Activated naive CD8-positive, alpha-beta T cell treated with anti-CD3 and anti-CD28 coated beads for 36 hours (primary cell): ENCODE measurements at places on chromosomes 5 and 9. TPM values are rescaled to one million over a fixed set of nuclear protein-coding genes. Genes with fewer than 3 reads are reported as not detected.
A peak's percentile ranks its signal among the peaks of the same experiment; 100 is the strongest.

DNA sequence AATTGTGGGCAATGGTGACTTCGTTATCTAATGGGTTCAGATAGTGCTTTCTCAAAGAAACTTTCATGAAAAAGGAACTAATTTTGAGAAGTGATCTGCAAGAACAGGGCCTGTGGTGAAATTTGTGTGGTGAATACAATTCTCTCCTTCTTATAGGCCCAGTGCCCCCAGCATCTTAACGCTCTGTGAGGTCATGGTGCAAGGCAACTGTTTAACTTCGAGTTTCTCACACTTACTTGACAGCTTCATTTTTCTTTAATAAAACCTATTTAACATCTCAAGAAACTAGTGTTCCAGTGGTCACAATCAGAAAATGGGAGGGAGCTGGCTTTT is 69.2 kb downstream of the FAM114A2 start:
- peaks cover 4% of the 10 kb centered on the region for H3K27me3 ChIP-seq
- no peak for DNase-seq
- H3K36me3 ChIP-seq: no peaks in the 10 kb centered on the region
- no peak overlapping the region for H3K27ac ChIP-seq
- H3K4me1 ChIP-seq: no peaks in the 10 kb centered on the region
- H3K4me3 ChIP-seq: no peak overlapping the region

ALDH1A1 gene
- total RNA-seq: not detected

DNA sequence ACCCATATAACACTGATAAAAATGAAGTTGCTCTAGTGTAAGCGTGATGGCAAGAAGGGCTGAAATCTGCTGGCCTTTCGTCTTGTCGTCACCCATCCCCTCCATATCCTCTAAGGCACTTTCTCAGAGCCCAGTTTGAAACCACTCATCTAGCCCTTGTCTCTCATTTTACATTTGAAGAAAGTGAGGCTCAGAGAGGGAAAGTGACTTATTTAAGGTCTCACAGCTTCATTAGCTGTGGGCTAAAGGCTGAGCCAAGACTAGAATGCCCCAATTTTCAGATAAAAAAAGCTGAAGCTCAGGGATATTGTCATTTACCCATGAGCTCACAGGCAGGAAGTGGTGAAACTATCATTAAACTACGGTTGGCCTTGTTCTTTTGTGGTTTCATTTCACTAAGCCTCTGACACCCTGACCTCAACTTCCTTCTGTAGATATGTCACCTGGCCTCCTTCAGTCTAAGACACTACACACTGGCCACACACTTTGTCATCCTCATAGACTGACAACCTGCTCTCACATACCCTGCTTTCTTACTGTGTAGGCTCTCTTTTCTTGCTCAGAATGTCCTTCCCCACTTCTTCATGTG is 176.7 kb upstream of the DMAC1 start:
- H3K4me3 ChIP-seq: peak overlapping the region; percentile 40
- H3K27ac ChIP-seq: peak overlapping the region; percentile 92
- peak; percentile 45 for DNase-seq
- peaks cover 7% of the 10 kb centered on the region for H3K36me3 ChIP-seq
- H3K27me3 ChIP-seq: no peaks in the 10 kb centered on the region
- H3K4me1 ChIP-seq: peaks cover 69% of the 10 kb centered on the region

GRCh38 chr5:140348104-140348503 is 1.7 kb upstream of the HBEGF start:
- no peak for DNase-seq
- no peak overlapping the region for H3K27ac ChIP-seq
- peaks cover 32% of the 10 kb centered on the region for H3K4me1 ChIP-seq
- H3K4me3 ChIP-seq: no peak overlapping the region
- H3K27me3 ChIP-seq: peaks cover 43% of the 10 kb centered on the region

- H3K27me3 ChIP-seq: no peaks in the 10 kb centered on the region
- H3K27ac ChIP-seq: no peak overlapping the region
- H3K4me1 ChIP-seq: no peaks in the 10 kb centered on the region
- no peak overlapping the region for H3K4me3 ChIP-seq
Measured at GRCh38 chr5:22567983-22568382, 285.2 kb downstream of the CDH12 start.

DNA sequence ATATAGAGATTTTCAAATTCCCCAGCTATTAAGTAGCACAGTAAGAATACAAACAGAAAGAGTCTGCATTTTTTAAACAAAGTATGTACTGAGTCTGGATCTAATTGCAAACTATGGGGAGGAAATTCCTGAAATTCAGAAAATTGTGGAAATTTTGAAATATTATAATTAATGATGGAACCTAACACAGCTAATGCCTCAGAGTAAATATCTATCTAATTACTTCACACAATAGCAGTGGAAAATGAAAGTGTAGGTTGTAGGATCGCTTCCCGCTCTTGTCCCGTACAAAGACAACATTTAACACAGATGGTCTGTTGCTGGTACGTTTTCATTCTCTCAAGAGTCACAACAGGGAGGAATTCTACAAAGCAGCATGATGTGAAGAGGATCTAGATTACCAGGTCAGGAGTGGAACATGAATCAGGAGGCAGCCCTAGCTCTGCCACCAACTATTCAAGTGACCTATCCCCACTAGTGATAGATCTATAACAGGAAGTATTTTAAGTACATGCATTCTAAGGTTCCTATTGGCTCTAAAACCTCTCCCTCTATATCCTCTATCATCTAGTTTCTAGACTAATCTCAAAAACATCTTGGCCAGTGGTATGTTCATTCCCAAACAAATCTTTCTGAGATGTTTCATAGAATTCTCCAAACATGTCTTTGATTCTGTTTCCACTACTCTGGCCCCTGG is 58.9 kb upstream of the GRAMD2B start:
- no peak for DNase-seq
- no peaks in the 10 kb centered on the region for H3K27me3 ChIP-seq
- no peaks in the 10 kb centered on the region for H3K36me3 ChIP-seq
- H3K4me1 ChIP-seq: peaks cover 3% of the 10 kb centered on the region
- no peak overlapping the region for H3K4me3 ChIP-seq
- H3K27ac ChIP-seq: no peak overlapping the region

- H3K4me3 ChIP-seq: no peak overlapping the region
- no peak for DNase-seq
- peaks cover 5% of the 10 kb centered on the region for H3K4me1 ChIP-seq
- H3K27ac ChIP-seq: no peak overlapping the region
- no peaks in the 10 kb centered on the region for H3K27me3 ChIP-seq
Measured at GRCh38 chr5:84602371-84602771, 217.7 kb upstream of the EDIL3 start.

- H3K4me3 ChIP-seq: no peak overlapping the region
- H3K4me1 ChIP-seq: no peaks in the 10 kb centered on the region
- H3K36me3 ChIP-seq: no peaks in the 10 kb centered on the region
- H3K27me3 ChIP-seq: peaks cover 13% of the 10 kb centered on the region
- H3K27ac ChIP-seq: no peak overlapping the region
- no peak for DNase-seq
Measured at GRCh38 chr5:59261969-59262368, 631.6 kb downstream of the PDE4D start.

GRCh38 chr9:28329323-28329722 is 756.0 kb upstream of the C9orf72 start:
- H3K27me3 ChIP-seq: no peaks in the 10 kb centered on the region
- H3K27ac ChIP-seq: no peak overlapping the region
- no peak overlapping the region for H3K4me3 ChIP-seq
- no peaks in the 10 kb centered on the region for H3K36me3 ChIP-seq

- peaks cover 4% of the 10 kb centered on the region for H3K36me3 ChIP-seq
- H3K4me1 ChIP-seq: peaks cover 40% of the 10 kb centered on the region
- H3K27ac ChIP-seq: no peak overlapping the region
- DNase-seq: no peak
- peak overlapping the region; percentile 88 for H3K4me3 ChIP-seq
Measured at GRCh38 chr5:151253605-151253950, 593 bp downstream of the GM2A start.

CHSY3 gene
- total RNA-seq: not detected

GRCh38 chr9:125538092-125538473 is 168.9 kb downstream of the MAPKAP1 start:
- no peak overlapping the region for H3K27ac ChIP-seq
- peaks cover 12% of the 10 kb centered on the region for H3K36me3 ChIP-seq
- H3K4me3 ChIP-seq: no peak overlapping the region
- no peaks in the 10 kb centered on the region for H3K27me3 ChIP-seq

DNA sequence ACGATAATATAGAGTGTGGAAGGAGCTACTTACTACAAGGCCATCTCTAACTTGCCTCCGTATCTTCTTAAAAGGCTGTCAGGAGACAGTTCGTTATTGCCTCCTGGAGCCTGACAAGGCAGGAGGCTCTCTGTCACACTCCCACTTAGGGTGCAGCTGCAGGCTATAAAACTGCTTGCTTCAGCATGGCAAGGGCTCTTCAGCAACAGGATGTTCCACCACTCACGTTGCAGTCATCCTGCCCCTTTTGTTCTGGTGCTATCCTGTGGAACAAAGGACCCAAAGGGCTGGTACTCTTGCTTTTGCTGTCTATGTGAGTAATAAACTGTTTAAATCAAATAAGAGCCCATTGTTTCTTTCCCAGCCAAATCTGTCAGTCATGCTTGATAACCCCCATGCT is 508.9 kb downstream of the NTRK2 start:
- H3K4me3 ChIP-seq: no peak overlapping the region
- H3K36me3 ChIP-seq: no peaks in the 10 kb centered on the region
- peaks cover 14% of the 10 kb centered on the region for H3K27me3 ChIP-seq
- no peak overlapping the region for H3K27ac ChIP-seq

- no peak overlapping the region for H3K4me3 ChIP-seq
- no peak for DNase-seq
- H3K4me1 ChIP-seq: no peaks in the 10 kb centered on the region
- H3K36me3 ChIP-seq: no peaks in the 10 kb centered on the region
- no peaks in the 10 kb centered on the region for H3K27me3 ChIP-seq
Measured at GRCh38 chr5:167290478-167290877, 1001.0 kb upstream of the WWC1 start.

DNA sequence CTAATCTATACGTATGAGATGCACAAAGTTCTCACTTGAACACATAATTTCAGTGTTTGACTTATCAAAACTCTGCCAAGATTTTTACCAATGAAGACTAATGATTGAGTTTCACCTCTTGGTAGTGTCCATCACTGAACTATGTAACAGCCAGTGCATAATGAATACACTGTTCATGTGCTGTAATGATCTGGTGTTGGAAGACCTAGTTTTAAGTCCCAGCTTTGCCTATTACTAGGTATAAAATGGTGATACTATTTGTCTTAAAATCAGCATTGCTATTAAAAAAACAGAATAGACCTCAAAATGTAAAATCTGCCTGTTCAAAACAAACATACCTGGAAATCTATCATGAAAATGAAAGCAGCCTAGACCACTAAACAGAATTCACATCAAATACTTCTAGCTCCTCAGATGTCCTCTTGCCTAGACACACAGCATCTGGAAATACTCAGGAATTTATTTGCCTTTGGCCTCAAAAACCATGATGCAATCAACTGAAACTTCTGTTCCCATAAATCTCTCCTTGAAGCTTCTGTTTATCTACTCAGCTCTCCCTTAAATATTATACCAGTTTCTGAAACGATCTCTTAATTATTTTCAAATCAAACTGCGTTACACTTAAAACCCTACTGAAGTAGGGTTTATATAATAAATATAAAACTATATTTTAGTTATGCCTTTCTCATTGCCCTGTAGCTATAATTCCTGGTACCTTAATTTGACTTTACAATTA is 38.1 kb downstream of the MRPS27 start:
- peaks cover 40% of the 10 kb centered on the region for H3K36me3 ChIP-seq
- H3K27me3 ChIP-seq: no peaks in the 10 kb centered on the region
- no peak overlapping the region for H3K4me3 ChIP-seq
- DNase-seq: no peak
- H3K27ac ChIP-seq: no peak overlapping the region

- no peak overlapping the region for H3K4me3 ChIP-seq
- no peak for DNase-seq
- H3K27me3 ChIP-seq: no peaks in the 10 kb centered on the region
- no peak overlapping the region for H3K27ac ChIP-seq
Measured at GRCh38 chr5:107997338-107997980, 326.7 kb upstream of the EFNA5 start.

GRCh38 chr5:168734620-168735300 is 155.6 kb upstream of the PANK3 start:
- H3K27ac ChIP-seq: no peak overlapping the region
- no peaks in the 10 kb centered on the region for H3K36me3 ChIP-seq

PCDHB2 gene
- not detected for total RNA-seq

AHRR gene
- total RNA-seq: 26.6 TPM

HSPB3 gene
- not detected for total RNA-seq

PGGT1B gene
- 47.9 TPM for total RNA-seq

TAL2 gene
- total RNA-seq: not detected

- H3K4me3 ChIP-seq: no peak overlapping the region
- H3K27me3 ChIP-seq: no peaks in the 10 kb centered on the region
- no peak for DNase-seq
- no peak overlapping the region for H3K27ac ChIP-seq
- H3K36me3 ChIP-seq: peaks cover 3% of the 10 kb centered on the region
- peaks cover 10% of the 10 kb centered on the region for H3K4me1 ChIP-seq
Measured at GRCh38 chr9:85858056-85858750, 82.7 kb upstream of the NAA35 start.

DNA sequence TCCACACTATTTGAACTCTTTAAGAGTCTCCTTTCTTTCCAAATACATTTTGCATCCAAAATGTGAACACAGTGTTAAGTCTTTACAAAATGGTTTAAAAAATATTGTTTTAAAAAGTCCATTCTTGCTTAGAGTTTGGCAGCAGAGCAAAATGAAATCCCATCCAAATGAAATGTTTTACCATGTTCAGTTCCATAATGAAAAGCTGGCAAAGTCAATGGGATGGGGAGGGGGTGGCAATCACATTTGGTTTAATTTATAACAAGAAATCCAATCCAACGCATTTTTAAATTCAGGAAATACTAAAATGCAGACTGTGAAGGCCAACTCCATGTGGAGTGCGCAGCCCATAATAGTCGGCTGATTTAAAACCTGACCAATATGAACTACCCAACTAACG is 39.4 kb downstream of the MRPL36 start:
- H3K27ac ChIP-seq: no peak overlapping the region
- peaks cover 11% of the 10 kb centered on the region for H3K27me3 ChIP-seq
- no peak overlapping the region for H3K4me3 ChIP-seq
- H3K4me1 ChIP-seq: no peaks in the 10 kb centered on the region

LIX1 gene
- not detected for total RNA-seq
